ENCODE measurements at places on chromosomes 11 and 22. TPM values are rescaled to one million over a fixed set of nuclear protein-coding genes. Genes with fewer than 3 reads are reported as not detected.

SCUBE2 gene
- 0.47 TPM for total RNA-seq

MYOD1 gene
- total RNA-seq, result not detected

NCR3LG1 gene
- total RNA-seq, result 5.9 TPM

SPDYC gene
- total RNA-seq, result not detected

KRTAP5-9 gene
- total RNA-seq, result not detected

PAMR1 gene
- total RNA-seq, result not detected

SAA1 gene
- not detected for total RNA-seq

BCO2 gene
- 1.1 TPM for total RNA-seq

PLET1 gene
- total RNA-seq, result not detected

C11orf71 gene
- total RNA-seq, result 9.3 TPM

SOX6 gene
- not detected for total RNA-seq

DRICH1 gene
- 0.66 TPM for total RNA-seq

ZNF280B gene
- total RNA-seq, result 3.2 TPM

NF2 gene
- total RNA-seq, result 53.3 TPM

RNF121 gene
- 62.1 TPM for total RNA-seq

NXPE1 gene
- not detected for total RNA-seq

PTDSS2 gene
- total RNA-seq, result 28.4 TPM

SYCE3 gene
- total RNA-seq, result not detected

SLC15A3 gene
- 1.2 TPM for total RNA-seq

PKDREJ gene
- total RNA-seq, result not detected
